ENCODE measurements at places on chromosomes 3 and 15.

GRCh38 chr15:81001152-81002008 is 657 bp downstream of the TLNRD1 start:
- H3K4me3 ChIP-seq: peak overlapping the region; percentile 83
- no peaks in the 10 kb centered on the region for H3K36me3 ChIP-seq
- peak; percentile 44 for DNase-seq
- peak overlapping the region; percentile 95 for H3K27ac ChIP-seq
- no peaks in the 10 kb centered on the region for H3K27me3 ChIP-seq

- H3K4me3 ChIP-seq: no peak overlapping the region
- H3K27me3 ChIP-seq: no peaks in the 10 kb centered on the region
- no peak for DNase-seq
These were observed 45.4 kb downstream of the GRK7 start for GRCh38 chr3:141808586-141808985.

- no peak for DNase-seq
- no peak overlapping the region for H3K27ac ChIP-seq
- no peaks in the 10 kb centered on the region for H3K27me3 ChIP-seq
These were observed 350.3 kb upstream of the ZNF385D start for GRCh38 chr3:22101351-22101750.

DNA sequence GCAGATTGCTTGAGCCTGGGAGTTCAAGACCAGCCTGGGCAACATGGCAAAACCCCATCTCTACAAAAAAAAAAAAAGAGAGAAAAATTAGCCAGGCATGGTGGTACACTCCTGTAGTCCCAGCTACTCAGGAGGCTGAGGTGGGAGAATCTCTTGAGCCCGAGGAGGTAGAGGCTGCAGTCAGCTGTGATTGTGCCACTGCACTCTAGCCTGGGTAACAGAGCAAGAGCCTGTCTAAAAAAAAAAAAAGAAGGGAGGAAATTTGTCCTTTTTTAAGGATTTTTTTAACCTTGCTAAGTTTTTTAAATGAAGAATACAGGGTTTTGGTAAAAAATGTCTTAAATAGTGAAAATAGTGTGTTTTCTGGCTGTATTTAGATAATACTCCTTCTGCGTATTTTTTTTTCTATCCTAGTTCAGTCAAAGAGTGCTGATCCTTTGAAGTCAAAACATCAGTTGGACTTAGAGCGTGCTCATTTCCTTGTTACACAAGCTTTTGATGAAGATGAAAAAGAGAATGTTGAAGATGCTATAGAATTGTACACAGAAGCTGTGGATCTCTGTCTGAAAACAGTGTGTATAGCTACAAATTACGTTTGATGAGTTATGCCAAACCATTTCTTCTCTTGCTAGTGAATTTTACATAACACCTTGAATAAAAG is 11.1 kb downstream of the CAPN7 start:
- peaks cover 3% of the 10 kb centered on the region for H3K36me3 ChIP-seq
- H3K27ac ChIP-seq: no peak overlapping the region
- H3K4me1 ChIP-seq: no peaks in the 10 kb centered on the region
- no peaks in the 10 kb centered on the region for H3K27me3 ChIP-seq
- no peak overlapping the region for H3K4me3 ChIP-seq
- DNase-seq: no peak

DNA sequence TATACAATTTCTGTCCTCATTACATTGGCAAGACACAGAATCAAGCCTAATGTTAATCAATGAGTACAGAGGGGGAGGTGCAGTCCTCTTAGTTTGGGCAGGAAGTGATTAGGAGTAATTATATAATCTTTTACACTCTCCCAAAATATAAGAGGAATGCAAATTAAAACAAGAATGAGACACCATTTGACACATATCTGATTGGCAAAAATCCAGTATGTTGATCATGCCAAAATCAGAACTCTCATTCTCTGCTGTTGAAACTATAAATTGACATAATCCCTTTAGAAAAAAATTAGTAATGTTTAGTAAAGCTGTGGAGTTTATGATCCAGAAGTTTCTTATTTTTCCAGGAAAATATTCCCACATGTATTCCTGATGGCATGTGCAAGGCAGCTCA is 373.4 kb downstream of the EPHA6 start:
- no peaks in the 10 kb centered on the region for H3K4me1 ChIP-seq
- no peak for DNase-seq
- no peaks in the 10 kb centered on the region for H3K36me3 ChIP-seq
- H3K27ac ChIP-seq: no peak overlapping the region
- no peak overlapping the region for H3K4me3 ChIP-seq

GRCh38 chr15:49265911-49266310 is 95.9 kb downstream of the GALK2 start:
- H3K27ac ChIP-seq: no peak overlapping the region
- no peak overlapping the region for H3K4me3 ChIP-seq
- H3K36me3 ChIP-seq: no peaks in the 10 kb centered on the region
- no peaks in the 10 kb centered on the region for H3K27me3 ChIP-seq

GRCh38 chr3:52490939-52491526 is 4.1 kb upstream of the STAB1 start:
- no peak overlapping the region for H3K4me3 ChIP-seq
- peaks cover 27% of the 10 kb centered on the region for H3K36me3 ChIP-seq

DNA sequence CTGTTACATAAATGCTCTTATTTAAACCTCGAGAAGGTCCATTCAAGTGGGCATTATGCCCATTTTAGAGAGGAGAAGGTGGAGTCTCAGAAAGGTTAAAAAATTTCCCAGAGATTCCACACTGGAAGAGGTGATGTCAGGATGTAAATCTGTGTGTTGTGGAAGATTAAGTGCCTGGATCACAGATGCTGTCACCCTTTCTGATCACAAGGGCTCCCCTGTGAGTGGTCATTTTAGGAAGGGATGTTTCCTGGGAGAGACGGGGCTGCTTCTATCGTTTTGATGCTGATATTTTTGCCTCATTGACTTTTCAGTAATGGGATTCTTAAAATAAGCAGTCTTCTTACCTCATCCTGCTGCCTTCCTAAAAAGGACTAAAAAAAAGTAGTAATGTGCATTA is 132.5 kb downstream of the CLSTN2 start:
- H3K36me3 ChIP-seq: no peaks in the 10 kb centered on the region
- no peak overlapping the region for H3K4me3 ChIP-seq
- H3K27me3 ChIP-seq: no peaks in the 10 kb centered on the region
- no peaks in the 10 kb centered on the region for H3K4me1 ChIP-seq

DNA sequence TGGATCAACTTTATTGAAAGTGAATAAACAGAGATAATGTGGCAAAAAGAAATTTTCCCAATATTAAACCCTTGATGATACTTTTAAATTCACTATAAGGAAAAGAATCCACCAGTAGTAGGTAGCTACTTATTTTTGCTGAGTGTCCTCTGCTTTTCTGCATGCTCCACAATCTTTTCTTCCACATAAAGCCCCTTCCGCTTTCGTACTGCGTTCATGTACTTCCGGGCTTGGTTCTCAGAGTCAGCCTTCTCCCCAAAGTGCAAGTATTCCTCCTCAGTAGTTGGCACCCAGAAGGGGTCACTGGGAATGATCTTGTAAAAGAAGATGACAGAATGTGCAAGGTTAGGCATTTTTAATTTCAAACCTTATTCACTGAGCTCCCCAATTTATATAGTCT is 84.4 kb upstream of the MEX3B start:
- peaks cover 5% of the 10 kb centered on the region for H3K36me3 ChIP-seq
- H3K4me1 ChIP-seq: peaks cover 5% of the 10 kb centered on the region
- no peaks in the 10 kb centered on the region for H3K27me3 ChIP-seq
- no peak overlapping the region for H3K27ac ChIP-seq
- no peak overlapping the region for H3K4me3 ChIP-seq

DNA sequence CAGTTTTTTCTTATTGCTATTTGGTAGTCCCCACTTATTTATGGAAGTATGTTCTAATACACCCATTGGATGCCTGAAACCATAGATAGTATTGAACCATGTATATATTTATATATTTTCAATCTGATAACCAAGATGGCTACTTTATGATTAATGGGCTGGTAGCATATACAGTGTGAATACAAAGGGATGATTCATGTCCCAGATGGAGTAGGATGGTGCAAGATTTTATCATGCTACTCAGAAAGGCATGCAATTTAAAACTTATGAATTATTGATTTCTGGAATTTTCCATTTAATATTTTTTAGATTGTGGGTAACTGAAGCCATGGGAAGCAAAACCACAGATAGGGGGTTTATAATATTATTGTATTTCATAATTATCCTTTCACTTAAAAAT is 35.2 kb downstream of the AP4E1 start:
- H3K27ac ChIP-seq: no peak overlapping the region
- no peaks in the 10 kb centered on the region for H3K4me1 ChIP-seq
- no peaks in the 10 kb centered on the region for H3K36me3 ChIP-seq

GRCh38 chr15:45794712-45795439 is 160.0 kb downstream of the SQOR start:
- no peaks in the 10 kb centered on the region for H3K36me3 ChIP-seq
- no peaks in the 10 kb centered on the region for H3K27me3 ChIP-seq
- no peak overlapping the region for H3K4me3 ChIP-seq
- no peak overlapping the region for H3K27ac ChIP-seq
- no peak for DNase-seq
- H3K4me1 ChIP-seq: no peaks in the 10 kb centered on the region

- H3K4me3 ChIP-seq: no peak overlapping the region
- no peaks in the 10 kb centered on the region for H3K27me3 ChIP-seq
- no peak overlapping the region for H3K27ac ChIP-seq
- H3K4me1 ChIP-seq: no peaks in the 10 kb centered on the region
These were observed 83.8 kb downstream of the PLOD2 start for GRCh38 chr3:146077181-146077580.

GRCh38 chr15:52709187-52709981 is 30.2 kb upstream of the ATOSA start:
- no peaks in the 10 kb centered on the region for H3K27me3 ChIP-seq
- DNase-seq: peak; percentile 52
- no peak overlapping the region for H3K27ac ChIP-seq
- no peaks in the 10 kb centered on the region for H3K36me3 ChIP-seq
- H3K4me3 ChIP-seq: no peak overlapping the region

- no peak overlapping the region for H3K27ac ChIP-seq
- H3K36me3 ChIP-seq: no peaks in the 10 kb centered on the region
- no peak for DNase-seq
- peaks cover 31% of the 10 kb centered on the region for H3K4me1 ChIP-seq
- no peaks in the 10 kb centered on the region for H3K27me3 ChIP-seq
These were observed 4.0 kb downstream of the LMCD1 start for GRCh38 chr3:8505621-8506020.

- no peaks in the 10 kb centered on the region for H3K27me3 ChIP-seq
- no peaks in the 10 kb centered on the region for H3K36me3 ChIP-seq
- no peak overlapping the region for H3K4me3 ChIP-seq
- no peaks in the 10 kb centered on the region for H3K4me1 ChIP-seq
These were observed 56.9 kb upstream of the FOXP1 start for GRCh38 chr3:71640331-71640983.

GRCh38 chr3:31142139-31142538 is 247.7 kb upstream of the GADL1 start:
- H3K36me3 ChIP-seq: no peaks in the 10 kb centered on the region
- no peaks in the 10 kb centered on the region for H3K4me1 ChIP-seq
- H3K27me3 ChIP-seq: no peaks in the 10 kb centered on the region
- no peak for DNase-seq
- no peak overlapping the region for H3K27ac ChIP-seq

DNA sequence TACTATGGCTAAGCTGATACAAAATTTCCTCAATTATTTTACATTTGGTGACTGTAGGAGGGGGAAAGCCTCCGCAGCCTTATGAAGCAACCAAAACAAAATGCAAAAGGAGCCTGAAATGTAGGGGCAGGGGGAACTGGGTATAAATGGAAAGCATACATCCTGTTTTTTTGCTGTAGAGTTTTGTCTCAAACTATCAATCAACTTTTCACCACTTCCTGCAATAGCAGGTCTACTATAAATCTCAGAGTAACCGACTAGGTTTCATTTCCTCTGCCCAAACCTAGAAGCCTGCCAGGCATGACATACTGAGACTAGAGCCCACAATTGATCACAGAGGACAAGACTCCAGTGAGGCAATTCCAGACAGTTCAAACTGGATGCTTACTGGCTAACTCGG is 91.3 kb downstream of the SHQ1 start:
- H3K27ac ChIP-seq: no peak overlapping the region
- H3K27me3 ChIP-seq: no peaks in the 10 kb centered on the region
- no peaks in the 10 kb centered on the region for H3K36me3 ChIP-seq
- H3K4me1 ChIP-seq: peaks cover 2% of the 10 kb centered on the region
- H3K4me3 ChIP-seq: no peak overlapping the region
- DNase-seq: no peak

DNA sequence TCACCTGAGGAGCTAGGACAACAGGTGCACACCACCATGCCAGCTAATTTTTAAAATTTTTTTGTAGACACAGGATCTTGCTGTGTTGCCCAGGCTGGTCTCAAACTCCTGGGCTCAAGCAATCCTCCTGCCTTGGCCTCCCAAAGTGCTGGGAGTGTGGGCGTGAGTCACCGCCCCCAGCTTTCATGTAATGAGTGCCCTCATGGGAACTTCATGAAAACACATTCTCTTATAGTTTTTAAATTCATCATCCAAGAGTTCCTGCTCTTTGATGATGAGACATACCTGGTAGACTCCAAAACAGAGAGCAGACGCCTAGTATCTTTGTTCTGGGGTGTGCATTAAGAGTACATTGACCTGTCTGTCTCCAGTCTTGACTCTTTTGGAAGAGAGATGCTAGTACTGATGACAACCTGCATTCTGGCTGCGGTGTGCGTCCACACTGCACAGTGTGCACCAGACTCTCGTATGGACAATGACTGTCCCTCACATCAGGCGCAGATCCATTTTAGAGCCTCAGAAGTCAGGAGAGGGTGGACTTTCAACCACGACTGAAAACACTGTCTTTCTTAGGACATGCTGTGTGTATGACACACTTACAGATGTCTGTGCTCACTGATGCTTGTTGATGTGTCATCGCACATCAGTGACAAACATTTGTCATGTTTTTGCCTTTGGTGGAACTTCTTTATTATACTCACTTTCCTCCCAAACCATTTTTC is 2.0 kb downstream of the NRROS start:
- H3K4me3 ChIP-seq: no peak overlapping the region
- H3K27ac ChIP-seq: no peak overlapping the region
- H3K27me3 ChIP-seq: no peaks in the 10 kb centered on the region
- peaks cover 9% of the 10 kb centered on the region for H3K4me1 ChIP-seq
- no peak for DNase-seq

DNA sequence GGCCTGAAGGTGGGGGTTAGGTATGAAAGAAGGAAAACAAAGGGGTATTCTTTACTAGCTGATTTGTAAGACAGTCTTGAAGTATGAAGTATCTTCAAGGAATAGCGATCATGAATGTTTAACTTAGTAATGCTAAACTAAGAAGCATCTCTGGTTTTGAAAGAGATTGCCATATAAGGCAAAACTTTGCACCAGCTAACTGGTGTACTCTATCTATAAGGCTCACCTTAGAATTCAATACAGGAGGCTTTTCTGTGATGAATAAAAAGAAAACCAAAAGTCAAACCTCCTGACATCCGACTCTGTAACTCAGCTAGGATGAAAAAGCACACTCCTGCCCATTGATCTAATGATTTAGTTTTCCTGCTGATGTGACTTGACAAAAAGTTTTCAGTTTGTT is 54.7 kb downstream of the FOXP1 start:
- H3K4me3 ChIP-seq: no peak overlapping the region
- DNase-seq: no peak
- no peak overlapping the region for H3K27ac ChIP-seq
- H3K4me1 ChIP-seq: no peaks in the 10 kb centered on the region
- H3K36me3 ChIP-seq: no peaks in the 10 kb centered on the region
- H3K27me3 ChIP-seq: no peaks in the 10 kb centered on the region

All from kidney (tissue), 22 donors.